Effector memory CD4-positive, alpha-beta T cell (primary cell): ENCODE measurements at places on chromosomes 4 and X.

DNA sequence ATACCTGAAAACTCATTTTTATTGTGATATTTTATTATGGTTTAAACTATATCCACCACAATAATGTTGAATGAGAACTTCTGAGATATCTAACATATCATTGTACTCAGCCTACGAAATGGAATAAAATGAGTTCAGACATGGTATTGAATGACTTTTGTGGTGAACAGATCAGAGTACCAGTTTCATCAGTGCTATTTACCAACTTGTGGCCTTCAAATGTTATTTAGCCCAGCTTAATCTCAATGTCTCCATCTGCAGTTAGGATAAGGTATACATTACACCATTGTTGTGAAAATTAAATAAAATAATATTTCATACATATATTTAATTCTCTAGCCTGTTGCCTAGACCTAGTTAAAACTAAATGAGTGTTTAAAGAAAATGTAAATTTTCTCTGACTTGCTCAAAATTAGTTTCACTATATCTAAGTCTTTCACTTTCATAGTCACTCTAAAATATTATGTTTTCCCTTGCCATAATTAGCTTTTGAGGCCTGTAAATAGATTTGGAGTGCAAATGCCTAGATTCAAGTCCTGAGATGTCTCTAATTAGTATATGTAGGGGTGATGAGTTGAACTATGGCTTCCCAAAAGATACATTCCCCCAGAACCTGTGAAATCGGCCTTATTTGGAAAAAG lies 594.2 kb downstream of the STPG2 start:
- DNase-seq: no peak

- no peak for DNase-seq
These were observed 19.6 kb downstream of the RCHY1 start for GRCh38 chr4:75494563-75494962.

DNA sequence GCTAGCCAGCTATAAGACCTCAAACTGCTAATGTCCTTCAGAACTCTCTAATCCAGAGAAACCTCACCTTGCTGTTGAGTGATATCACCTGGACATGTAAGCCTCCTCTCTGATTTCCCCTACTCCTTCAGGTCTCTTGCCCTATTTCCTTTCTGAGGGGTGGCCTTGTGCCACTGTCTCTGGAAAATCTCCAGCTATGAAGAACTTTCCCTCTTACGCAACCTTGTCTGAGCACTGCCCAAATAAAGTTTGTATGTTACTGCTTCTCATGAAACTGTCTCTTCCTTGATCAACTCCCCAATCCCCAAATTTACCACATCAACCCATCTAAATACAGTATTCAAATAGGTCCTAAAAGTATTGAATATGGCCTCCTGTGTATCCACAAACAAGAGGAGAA lies 53.5 kb upstream of the VEGFD start:
- DNase-seq: no peak

- DNase-seq: no peak
These were observed 50.0 kb upstream of the VMA21 start for GRCh38 chrX:151346931-151347543.

DNA sequence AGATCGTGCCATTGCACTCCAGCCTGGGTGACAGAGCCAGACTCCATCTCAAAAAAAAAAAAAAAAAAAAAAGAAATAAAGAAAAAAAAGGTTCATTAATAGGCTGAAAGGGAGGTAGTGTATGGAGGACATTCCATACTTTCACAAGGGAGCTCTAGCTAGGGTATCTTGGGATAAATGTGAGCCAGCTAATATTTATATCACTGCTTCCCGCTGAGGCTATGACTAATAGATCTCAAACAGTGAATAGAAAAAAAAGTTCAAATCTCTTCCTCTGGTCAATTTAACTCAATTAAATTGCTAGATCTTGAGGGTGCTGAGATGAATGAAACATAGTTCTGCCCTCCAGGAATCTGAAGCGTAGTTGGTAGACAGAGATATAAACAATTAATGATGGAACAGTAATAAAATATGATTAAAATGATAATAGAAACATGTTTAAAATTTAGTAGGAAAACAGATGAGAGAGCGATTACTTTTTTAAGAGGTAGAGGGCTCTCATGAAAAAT lies 55.7 kb upstream of the SHISA3 start:
- DNase-seq: no peak

GRCh38 chrX:119809185-119809666 lies 17.8 kb upstream of the RPL39 start:
- DNase-seq: no peak

DNA sequence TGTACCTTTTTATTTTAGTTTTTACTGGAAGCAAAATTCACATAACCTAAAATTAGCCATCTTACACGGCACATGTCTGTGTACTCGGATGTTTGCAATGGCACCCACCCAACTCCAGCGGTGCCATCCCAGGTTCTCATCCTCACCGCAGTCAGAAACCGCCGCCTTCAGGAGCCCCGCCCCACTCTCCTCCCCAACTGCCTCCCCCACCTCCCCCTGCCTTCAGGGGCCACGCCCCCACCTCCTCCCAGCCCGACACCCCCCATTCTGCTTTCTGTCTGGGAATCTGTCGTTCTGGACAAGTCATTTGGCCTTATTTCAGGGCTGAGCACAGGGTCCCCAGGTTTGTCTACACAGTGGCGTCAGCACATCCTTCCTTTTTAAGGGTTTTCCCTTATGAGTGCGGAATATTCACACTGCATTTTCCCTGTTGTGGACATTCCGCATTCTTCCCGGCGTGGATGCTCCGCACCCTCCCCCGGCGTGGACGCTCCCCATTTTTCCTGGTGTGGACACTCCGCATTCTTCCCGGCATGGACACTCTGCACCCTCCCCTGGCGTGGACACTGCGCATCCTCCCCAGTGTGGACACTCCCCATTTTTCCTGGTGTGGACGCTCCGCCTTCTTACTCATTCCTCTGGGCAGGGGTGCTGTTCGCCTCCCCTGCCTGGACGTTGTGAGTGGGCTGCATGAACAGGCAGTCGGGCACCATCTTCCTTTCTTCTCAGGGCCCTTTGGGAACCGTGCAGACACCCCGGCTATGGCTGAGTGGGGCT lies 135.4 kb upstream of the NKX1-1 start:
- no peak for DNase-seq

GRCh38 chr4:140867356-140867755 lies 111.2 kb upstream of the TBC1D9 start:
- DNase-seq: no peak

DNA sequence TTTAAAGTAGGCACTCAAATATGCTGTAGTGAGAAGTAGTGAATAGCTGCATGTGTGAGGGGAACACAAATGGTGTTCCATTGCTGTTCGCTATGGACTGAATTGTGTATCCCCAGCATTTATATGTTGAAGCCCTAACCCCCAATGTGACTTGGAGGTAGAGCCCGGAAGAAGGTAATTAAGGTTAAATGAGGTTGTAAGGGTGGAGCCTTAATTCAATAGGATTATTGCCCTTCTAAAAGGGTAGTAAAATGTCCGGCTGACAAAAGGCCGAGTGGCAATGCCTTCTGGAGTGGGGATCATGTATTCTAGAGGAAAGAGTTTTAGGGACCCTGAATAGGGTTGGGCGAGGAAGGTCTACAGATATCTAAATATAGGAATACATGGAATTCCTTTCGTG lies 168.9 kb upstream of the NUDT10 start:
- DNase-seq: no peak

- DNase-seq: no peak
These were observed 552.4 kb upstream of the MAGEB2 start for GRCh38 chrX:29662759-29663503.

GRCh38 chr4:1248245-1249147 lies at the start of gene CTBP1:
Gene CTBP1 (minus strand): TSS chr4:1249130. CDS start chr4:1241331, 7,799 bp downstream.
- peak; percentile 77 for DNase-seq

GRCh38 chr4:7705062-7705461 lies 234.6 kb downstream of the AFAP1 start:
- no peak for DNase-seq

- no peak for DNase-seq
These were observed 609.8 kb upstream of the GALNTL6 start for GRCh38 chr4:171203425-171203824.

DNA sequence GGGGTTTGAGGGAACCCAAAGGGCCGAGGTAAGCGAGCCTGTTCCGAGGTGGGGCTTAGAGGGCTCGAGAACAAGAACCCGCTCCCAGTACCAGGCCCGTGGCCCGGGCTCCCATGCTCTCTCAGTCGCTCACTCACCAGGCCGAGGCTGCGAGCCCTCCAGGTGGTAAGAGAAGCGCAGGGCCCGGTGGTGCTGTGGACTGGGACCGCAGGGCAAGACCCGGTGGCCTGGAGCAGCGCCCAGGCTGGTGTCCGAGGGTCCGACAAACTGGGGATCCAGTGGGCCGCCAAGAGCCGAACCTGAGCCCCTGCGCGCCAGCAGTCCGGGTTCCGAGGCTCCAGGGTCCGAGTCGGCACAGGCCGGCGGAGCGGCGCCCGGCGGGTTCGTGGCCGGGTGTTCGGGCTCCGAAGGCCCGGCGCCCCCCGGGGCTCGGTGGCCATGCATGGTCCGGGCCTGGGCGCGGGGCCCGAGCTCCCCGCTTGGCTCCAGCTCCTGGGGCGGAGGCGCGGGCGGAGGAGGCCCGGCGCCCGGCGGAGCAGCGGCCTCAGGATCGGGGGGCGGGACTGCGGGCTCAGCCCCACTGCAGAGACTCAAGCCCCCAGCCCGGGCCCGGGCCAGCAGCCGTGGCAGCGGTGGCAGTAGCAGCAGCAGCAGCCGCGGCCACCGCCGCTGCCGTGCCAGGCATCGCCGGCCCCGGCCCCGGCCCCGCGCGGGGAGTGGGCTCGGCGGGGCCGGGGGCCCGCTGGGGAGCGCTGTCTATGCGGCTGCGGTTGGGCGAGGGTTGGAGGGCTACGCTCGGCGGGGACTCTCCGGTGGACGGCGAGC lies 833 bp downstream of the FGD1 start:
- no peak for DNase-seq

DNA sequence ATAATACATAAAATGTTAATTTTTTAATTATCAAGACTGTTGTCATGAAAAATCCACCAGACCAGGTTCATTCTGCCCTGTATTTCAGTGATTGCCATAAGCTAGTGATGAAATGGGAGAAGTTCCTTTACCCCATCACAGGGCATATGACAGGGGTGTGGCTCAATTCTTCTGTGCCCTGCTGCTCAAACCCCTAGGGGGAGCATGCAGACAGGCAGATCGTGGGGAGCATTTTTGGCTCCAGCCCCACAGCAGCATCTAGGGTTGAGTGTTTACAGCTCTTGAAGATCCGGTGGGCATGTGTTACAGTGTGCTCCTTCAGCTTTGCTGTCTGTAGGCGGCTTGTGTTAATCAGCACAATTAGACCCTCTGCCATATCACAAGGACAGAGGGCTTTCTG lies 700.7 kb downstream of the PCDH18 start:
- DNase-seq: no peak

- no peak for DNase-seq
These were observed 61.4 kb downstream of the WFS1 start for GRCh38 chr4:6331018-6331417.

DNA sequence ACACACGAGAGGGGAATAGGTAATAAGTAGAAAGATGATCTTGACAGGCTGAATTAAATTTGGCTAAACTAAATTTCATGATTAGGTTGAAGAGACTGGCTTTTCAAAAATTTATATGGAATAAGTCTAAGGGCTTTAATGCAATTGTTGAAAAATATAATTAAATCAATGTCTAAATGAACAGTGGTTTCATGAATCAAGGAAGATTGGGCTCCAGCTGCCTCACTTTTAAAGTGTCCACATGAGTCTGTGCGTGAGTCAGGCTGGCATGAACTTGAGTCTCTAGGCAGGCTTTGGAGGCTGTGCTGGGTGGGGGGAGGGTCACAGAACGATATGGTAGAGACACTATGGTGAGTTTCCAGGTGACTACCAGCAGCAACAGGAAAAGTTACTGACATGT lies 111.9 kb downstream of the SORBS2 start:
- DNase-seq: no peak

GRCh38 chr4:8912089-8912455 lies 40.4 kb upstream of the HMX1 start:
- DNase-seq: no peak

GRCh38 chrX:4935846-4936245 lies 1222.4 kb upstream of the PRKX start:
- DNase-seq: no peak

DNA sequence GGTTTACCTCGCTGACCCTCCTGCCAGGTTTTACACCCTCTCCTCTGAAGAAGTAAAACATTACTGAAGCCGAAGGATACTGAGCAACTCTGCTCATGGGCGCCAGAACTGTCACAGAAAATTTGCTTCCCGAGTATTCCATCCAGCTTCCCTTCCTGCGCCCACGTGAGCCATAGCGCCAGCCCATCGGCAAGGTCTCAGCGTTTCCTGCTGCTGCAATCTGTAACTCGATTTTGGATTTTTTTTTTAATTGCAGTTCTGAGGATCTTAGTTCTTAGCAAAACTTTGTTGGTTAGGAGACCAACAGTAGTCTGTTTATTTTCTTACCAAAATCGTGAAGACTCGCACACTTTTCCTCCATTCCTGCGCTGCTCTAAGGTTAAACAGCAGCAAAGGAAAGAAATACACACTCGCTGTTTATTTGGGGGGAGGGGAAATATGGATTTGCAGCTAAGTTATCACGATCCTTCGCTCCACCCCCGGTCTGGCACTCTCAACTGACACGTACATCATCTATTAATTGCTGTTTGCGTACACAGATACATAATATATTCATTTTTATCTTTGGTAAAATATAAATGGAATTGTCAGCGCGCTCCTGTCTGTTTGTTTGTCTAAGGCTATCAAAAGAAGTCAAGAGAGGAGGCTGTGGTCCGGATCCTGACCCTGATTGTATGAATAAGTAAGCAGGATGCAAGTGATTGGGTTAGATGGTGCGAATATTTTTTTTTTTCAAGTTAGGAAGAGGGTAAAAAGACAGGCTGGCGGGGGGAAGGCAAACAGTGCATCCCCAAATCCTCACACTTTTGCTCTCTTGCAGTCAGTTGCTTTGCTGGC lies at the start of gene TLL1:
TLL1 (plus strand) TSS at position 777 of the 837 bp plus-strand sequence. CDS start 668 bp downstream, outside the sequence.
- DNase-seq: no peak

- no peak for DNase-seq
These were observed 93.1 kb downstream of the SORCS2 start for GRCh38 chr4:7285244-7286094.

DNA sequence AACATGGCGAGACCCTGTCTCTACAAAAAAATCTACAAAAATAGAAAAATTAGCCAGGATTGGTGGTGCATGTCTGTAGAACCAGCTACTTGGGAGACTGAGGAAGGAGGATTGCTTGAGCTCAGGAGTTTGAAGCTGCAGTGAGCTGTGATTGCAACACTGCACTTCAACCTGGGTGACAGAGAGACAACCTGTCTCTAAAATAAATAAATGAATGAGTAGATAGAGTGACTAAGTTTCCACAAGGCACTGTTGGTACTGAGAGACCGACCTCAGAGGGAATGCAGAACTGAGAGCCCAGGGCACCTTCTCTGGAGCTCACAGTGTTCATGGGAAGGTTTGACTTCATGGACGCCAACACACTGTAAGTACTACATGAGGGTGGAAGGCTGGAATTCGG lies 26.7 kb upstream of the ARSD start:
- DNase-seq: no peak

DNA sequence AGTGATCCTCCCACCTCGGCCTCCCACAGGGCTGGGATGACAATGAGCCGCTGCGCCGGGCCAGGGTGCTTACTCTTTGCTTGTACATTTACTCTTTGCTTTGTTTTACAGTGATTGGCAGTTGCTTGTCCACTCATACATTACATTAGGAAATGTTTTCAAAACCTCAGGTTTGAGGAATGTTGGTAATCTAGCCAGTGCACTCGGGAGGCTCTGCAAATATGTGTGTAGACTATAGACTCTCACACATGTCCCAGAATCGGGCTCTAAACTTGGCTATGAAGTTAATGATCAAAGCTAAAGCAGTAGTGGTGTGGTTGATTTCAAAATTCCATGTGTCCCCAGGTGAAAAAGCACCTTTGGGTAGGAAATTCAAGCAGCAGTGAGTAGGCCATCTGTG lies 20.5 kb downstream of the TRMT44 start:
- no peak for DNase-seq
